ENCODE measurements at places on chromosomes 4 and X. TPM values are rescaled to one million over a fixed set of nuclear protein-coding genes. Genes with fewer than 3 reads are reported as not detected.

Gene TBC1D9
- 37.9 TPM for total RNA-seq

Gene ADGRG2
- not detected for total RNA-seq

Gene NPY1R
- not detected for total RNA-seq

Gene OTC
- total RNA-seq: not detected

Gene SPANXB1
- not detected for total RNA-seq

Gene TEC
- 8.8 TPM for total RNA-seq

Gene MAGEA9
- total RNA-seq: not detected

Gene SLC6A14
- not detected for total RNA-seq

Gene DDX53
- total RNA-seq: not detected

Measured in activated B cell treated with CpG ODN at 0.5 μM for 24 hours (primary cell).